Activated CD4-positive, alpha-beta T cell treated with anti-CD3 and anti-CD28 coated beads for 4 hours (primary cell): ENCODE measurements at places on chromosomes 3 and 15.

DNA sequence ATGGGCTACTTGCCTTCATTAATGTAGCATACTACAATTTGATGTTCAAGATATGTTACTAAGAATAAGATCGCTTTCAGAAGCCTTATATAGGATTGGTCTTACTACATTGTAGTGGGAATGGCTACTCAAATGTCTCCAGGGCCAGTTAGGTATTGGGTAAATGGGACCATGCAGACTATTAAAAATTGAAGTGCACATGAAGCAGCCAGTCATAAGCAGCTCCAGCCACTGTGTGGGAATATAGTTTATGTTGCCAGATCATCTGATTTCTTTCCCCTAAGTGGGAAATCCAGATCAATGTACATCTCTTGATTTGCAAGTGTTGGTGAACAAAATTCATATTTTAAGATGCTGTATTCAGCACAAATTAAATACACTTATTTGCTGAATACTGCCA is 5.1 kb downstream of the CTNNB1 start:
- no peak for DNase-seq

- no peak for DNase-seq
Observed at GRCh38 chr3:161474139-161474538, 22.5 kb upstream of the OTOL1 start.

DNA sequence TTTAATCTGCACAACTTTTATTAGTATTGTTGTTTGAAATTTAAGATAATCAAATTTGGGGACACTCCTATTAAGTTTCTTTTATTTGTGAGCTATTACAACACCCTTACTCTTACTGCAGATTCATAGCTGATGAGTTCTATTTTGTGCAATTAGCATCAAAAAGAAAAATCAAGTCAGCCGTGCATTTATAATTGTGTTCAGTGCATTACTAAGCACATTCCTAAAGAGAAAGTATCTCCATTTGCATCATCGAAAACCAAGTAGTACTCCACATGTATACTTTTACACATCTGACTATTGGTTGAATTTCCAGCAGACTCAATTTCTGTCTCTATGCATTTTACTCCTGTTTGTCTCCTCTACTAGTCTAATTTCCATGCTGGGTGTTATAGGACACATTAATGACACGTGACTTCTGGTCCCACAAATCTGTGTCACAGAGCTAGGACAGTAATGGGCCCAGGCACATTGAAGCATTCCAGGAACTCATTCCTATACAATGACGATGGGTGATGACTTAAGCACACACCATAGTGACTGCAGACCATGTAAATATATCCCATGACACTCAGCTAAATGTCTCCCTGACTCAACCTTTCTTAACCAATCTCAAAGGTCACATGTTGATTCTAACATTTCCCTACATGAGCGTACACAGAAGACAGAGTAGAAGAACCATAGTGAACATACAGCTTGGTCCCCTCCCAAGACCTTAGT is 477.5 kb downstream of the LPP start:
- no peak for DNase-seq

GRCh38 chr3:185215873-185216606 is 37.8 kb downstream of the EHHADH start:
- no peak for DNase-seq

- DNase-seq, result no peak
Observed at GRCh38 chr15:98935736-98936135, 71.9 kb downstream of the PGPEP1L start.
